MG63 (cell line): ENCODE measurements at places on chromosomes 2 and 18. TPM values are rescaled to one million over a fixed set of nuclear protein-coding genes. Genes with fewer than 3 reads are reported as not detected.

IL36A gene
- not detected in 2 replicates for total RNA-seq

ANKRD23 gene
- total RNA-seq = 1.7 and 8.3 TPM in 2 replicates

GKN1 gene
- total RNA-seq = not detected in 2 replicates

TTL gene
- total RNA-seq = 49.8 and 55.2 TPM in 2 replicates

SERPINB13 gene
- total RNA-seq = not detected in 2 replicates

GRCh38 chr2:128279009-128279408 is 39.7 kb downstream of the HS6ST1 start:
- DNase-seq = no peak

DNA sequence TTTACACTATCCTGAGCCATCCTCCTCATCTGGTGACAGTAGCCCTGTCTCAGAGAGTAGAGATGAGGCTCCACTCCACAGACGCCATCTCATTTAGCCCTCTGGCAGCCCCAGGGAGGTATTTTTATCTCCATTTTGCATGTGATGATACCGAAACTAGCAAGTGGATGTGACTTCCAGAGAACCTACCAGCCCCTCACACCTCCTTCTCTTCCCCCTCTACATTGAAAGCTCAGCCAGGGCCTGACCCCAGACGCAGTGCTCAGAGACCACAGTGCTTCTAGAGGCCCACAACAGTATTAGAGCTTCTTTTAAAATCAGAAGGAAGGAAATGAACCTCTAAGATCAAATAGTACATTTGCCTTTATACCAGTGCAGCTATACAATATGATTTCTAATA is 8.3 kb downstream of the GYPC start:
- no peak for DNase-seq

DNA sequence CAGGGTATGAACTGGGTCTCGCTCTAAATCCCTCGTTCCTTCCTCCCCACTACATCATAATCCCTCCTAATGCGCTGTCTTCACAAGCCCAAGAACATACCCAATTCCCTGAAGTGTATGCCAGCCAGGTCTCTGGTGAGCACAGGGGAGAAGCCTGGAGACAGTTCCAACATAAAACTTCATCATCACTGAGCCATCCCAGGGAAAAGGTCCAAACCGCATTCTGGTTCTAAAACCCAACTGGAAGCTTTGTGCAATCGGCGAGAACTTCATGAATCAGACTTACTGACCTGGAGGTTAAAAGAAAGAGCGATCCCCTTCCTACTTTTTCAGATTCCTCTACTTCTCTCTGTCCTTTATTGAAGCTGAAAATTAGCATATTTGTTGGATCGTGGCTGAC is 132.7 kb downstream of the ALPK2 start:
- DNase-seq = peak; percentile 84

DNA sequence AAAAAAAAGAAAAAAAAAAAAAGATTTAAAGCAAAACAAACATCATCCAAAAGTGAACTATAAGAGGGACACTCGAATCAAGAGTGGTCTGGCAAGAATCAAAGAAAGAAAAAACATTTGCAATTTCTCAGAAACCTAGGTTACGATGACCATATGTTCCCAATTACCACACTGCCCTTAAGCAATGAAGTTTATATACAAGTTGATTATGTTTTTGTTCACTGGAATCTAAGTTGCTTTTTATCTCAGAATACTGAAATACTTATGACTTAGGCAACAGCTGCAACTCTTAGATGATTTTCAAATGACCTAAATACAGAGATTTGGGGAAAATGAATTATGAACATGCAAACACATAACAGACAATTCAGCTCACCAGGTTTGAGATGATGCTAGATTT is 597.1 kb upstream of the CHAC2 start:
- DNase-seq = no peak

DNA sequence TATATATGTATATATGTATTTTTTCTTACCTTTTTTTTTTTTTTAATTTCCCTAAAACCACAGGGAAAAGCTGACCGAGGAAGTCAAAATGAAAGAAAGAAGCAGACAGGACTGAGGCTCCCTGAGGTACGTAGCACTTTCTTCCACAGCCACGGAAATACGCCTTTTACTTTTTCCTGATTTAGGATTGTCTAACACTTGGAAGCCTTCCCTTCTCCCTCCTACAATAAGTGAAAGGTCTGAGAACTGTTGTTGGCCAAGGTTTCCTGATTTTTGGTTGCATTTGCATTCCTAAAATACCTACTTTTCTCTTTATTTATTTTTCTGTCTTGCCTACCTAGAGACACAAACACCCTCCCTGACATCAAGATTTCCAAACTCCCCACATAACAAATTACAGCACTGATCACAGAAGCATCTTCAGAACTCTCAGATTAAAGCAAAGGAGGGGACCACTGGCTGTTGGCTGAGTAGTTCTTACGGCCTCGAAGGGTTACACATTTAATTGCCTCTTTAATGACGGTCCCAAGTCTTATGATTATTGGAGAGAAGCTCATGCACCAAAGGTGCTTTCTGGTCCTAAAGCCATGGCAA is 778.5 kb upstream of the FANCL start:
- no peak for DNase-seq

DNA sequence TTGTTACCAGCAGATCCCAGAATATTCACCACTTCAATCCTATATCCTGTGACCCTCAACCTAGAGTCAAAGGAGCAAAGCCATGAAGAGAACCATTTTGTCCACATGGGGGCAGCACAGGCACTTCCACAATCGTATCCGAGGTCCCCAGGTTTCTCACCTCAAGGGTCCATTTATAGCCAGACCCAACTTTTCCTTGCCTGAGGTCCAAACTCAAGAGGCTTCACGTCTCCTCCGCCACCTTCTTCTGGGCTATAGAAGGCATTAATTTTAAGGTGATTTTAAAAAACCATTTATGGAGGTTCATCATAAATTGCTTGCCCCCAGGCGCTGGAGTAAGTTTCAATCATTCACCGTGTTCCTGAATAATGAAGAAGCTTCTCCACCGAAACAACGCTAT is 111.6 kb upstream of the NABP1 start:
- peak; percentile 47 for DNase-seq

DNA sequence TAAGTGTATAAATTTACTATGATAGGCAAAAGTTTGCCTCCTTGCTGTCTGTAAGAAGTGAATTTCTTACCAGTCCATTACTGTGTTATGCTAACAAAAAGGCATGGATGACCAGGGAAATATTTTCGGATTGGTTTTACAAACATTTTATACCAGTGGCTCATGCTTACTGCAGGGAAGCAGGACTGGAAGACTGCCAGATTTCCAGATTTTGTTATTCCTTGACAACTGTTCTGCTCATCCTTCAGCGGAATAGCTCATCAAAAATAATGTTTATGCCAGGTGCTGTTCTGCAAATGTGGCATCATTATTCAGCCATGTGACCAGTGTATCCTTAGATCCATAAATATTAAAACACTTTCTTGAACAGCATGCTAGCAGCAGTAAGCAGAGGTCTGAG is 40.4 kb upstream of the NETO1 start:
- peak; percentile 3 for DNase-seq

GRCh38 chr2:68169308-68169707 is 11.6 kb downstream of the PNO1 start:
- no peak for DNase-seq

GRCh38 chr2:195659114-195659513 is 2.1 kb downstream of the SLC39A10 start:
- no peak for DNase-seq

DNA sequence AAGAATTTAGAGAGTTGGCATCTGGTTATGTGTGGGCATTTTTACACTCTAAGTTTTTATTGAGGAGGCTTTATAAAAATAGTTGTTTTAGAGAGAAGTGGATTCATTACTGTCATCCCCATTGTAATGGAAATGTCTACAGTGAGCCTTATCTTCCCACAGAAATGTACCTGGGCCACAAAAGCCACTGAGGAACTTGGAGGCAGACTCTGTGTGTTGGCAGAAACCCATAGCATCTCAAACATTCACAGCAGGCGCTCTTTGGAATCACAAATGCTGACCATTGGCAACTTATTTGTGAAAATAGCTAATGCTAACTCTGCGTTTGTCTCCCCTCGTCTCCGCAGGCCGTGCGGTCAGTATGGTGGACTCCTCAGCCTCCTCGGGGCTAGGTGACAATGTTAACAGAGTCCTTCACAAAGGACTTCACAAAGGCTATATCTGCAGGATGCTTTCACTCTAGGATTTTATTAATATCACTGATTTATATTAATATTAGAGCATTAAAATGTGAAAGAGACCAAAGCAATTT is 689.1 kb upstream of the POU3F3 start:
- no peak for DNase-seq

DNA sequence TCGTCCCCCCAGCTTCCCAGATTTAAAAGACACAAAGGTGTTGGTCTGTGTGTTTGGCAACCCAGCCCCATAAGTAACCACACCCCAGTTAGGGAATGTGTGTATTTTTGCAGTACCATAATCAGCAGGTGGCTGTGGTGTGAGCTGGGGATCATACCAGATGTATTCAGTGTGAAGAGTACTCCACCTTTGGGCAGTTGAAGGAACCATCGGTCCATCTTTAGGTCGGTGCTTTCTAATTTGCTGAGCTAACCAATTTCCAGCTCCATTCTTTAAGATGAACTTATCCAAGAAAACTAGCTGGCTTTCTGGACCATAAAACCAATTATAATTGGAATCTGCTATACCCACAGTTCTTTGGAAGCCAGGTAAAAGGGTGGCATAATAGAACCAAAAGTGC is 3.2 kb downstream of the DSEL start:
- no peak for DNase-seq
